ENCODE measurements at places on chromosomes 5 and 9. TPM values are rescaled to one million over a fixed set of nuclear protein-coding genes. Genes with fewer than 3 reads are reported as not detected.

FBXL17 gene
- 24.8 TPM for total RNA-seq

HAVCR2 gene
- 0.43 TPM for total RNA-seq

KIF12 gene
- total RNA-seq: not detected

TAF11L9 gene
- not detected for total RNA-seq

KCNV2 gene
- not detected for total RNA-seq

FAM78A gene
- total RNA-seq: 0.54 TPM

CAMK4 gene
- total RNA-seq: 0.11 TPM

CHSY3 gene
- total RNA-seq: 13.7 TPM

PCDH12 gene
- 2.8 TPM for total RNA-seq

QRFP gene
- not detected for total RNA-seq

CCDC192 gene
- total RNA-seq: not detected

COL15A1 gene
- total RNA-seq: 175 TPM

EIF4E1B gene
- total RNA-seq: not detected

PKD2L2 gene
- total RNA-seq: not detected

KCTD16 gene
- total RNA-seq: 6.1 TPM

PTPN3 gene
- total RNA-seq: 9.5 TPM

NRARP gene
- 0.22 TPM for total RNA-seq

GRIN3A gene
- under 0.01 TPM for total RNA-seq

FAM81B gene
- total RNA-seq: not detected

APBA1 gene
- total RNA-seq: 14.1 TPM

GABRA1 gene
- not detected for total RNA-seq

BTNL3 gene
- not detected for total RNA-seq

DCTN3 gene
- total RNA-seq: 99.0 TPM

MSMP gene
- 1.4 TPM for total RNA-seq

GABRP gene
- 0.11 TPM for total RNA-seq

MLANA gene
- total RNA-seq: not detected

FOXD4L3 gene
- total RNA-seq: not detected

ADAMTS2 gene
- total RNA-seq: 54.7 TPM

FOXD4 gene
- 0.43 TPM for total RNA-seq

PIP5KL1 gene
- total RNA-seq: 3.9 TPM

PCDHB14 gene
- total RNA-seq: 3.8 TPM

TRIM36 gene
- total RNA-seq: 0.13 TPM

SARDH gene
- 4.1 TPM for total RNA-seq

PPWD1 gene
- 58.9 TPM for total RNA-seq

PLCXD3 gene
- not detected for total RNA-seq

FYB1 gene
- 1.6 TPM for total RNA-seq
